ENCODE measurements at places on chromosomes 11 and 22.

GRCh38 chr11:69367211-69367964 lies 73.4 kb downstream of the MYEOV start:
- DNase-seq, result no peak

DNA sequence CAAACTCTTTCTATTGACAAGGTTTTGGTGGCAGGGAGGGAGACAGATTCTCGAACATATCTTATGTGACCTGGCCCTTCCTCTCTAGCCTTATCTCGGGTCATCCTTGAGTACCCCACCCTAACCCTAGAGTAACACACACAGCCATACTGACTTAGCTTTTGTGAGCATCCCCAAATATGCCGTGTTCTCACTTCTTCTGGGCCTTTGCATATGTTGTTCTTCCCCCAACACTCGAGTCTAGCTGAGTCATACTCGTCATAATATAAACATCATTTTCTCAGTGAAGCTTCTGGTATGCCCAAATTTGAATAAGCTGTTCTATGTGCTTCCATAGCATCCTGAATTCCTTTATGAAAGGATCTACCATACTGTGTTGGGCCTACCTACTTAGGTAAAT lies 8.0 kb downstream of the TTC17 start:
- DNase-seq, result no peak

DNA sequence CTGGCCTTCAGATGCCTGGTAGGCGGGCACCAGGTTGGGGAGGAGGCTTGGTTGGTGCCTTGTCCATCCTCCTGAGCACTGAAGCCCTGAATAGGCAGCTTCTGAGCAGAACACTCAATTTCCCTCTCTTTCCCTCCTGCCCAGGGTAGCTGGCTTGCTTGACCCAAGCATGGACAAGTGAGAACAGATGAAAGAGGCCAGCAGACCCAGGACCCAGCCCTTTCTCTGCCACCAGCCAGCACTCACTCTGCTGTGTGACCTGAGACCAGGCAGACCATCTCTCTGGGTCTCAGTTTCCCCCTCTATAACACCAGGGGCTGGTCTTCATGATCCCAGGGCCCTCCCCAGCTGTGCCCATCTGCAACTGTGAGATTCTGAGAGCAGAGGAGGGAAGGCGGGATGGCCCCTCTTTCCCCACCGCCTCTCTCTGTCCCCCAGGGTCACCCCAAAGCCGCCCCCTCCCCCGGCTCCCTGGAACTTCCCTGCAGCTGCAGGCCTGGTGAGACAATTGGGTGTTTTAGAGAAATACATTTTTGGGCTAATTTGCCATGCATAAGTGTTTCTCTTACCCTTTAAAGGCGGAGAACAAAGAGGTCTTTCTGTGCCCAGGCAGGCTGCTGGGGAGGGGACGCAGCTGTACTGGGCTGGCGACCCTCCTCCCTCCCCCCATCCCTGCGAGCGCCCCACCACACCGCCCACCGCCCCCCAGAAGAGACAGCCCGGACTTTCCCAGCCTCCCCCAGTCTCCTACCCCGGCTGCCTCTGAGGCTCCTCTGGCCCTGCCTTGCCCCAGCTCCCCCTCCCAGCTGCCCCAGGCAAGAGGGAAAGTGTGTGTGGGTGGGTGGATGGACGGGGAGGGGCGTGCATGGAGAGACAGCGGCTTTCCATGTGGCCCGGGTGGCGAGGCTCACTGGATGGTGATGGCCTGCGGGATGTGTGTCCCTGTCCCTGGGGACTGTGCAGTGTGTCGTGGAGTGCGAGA lies 30.8 kb upstream of the PICK1 start:
- no peak for DNase-seq

DNA sequence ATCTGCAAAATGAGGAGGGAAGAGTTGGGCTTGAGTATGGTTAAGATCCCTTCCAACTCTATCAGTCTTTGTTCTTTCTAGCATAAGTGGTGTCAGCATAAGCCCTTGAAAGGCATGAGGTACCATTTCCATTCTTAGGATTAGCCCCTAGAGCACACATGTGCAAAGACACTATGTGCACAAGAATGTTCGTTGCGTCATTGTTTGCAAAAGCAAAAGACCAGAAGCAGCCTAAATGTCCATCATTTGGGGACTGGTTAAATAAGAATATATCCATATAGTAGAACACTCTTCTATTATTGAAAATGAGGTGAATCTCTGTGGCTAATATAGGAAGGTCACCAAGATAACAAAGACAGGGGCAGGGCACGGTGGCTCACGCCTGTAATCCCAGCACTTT lies 10.0 kb upstream of the KCTD14 start:
- no peak for DNase-seq

DNA sequence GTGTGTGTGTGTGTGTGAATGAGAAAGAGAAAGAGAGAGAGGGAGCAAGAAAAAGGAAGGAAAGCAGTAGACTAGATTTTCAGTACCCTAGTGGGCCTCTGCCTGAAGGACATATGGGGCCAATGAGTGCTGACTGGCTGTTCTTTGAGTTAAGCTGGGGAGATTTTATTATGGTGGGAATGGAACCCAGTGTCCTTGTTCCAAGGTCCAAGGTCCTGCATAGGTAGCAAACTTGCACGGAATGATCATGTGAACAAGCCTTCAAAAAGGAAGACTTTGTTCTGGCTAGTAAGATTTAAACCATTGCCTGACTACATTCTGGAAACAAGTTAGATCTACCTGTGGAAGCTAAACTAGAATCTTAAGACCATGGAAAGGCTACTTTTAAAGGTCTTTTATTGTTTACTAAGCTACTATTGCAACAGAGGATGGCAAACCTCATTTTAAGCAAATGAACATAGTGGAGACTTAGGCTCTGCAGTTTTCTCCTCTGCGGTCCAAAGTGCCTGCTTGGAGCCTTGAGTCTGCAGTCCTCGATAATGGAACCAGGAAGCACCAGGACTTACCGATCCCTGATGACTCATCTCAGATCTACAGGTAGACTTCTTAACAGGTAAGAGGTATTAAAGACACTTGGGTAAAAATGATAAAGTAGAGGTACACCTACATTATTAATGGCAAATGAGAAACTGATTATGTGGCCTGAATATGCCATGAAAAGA lies 10.2 kb upstream of the GRAMD1B start:
- DNase-seq, result no peak

DNA sequence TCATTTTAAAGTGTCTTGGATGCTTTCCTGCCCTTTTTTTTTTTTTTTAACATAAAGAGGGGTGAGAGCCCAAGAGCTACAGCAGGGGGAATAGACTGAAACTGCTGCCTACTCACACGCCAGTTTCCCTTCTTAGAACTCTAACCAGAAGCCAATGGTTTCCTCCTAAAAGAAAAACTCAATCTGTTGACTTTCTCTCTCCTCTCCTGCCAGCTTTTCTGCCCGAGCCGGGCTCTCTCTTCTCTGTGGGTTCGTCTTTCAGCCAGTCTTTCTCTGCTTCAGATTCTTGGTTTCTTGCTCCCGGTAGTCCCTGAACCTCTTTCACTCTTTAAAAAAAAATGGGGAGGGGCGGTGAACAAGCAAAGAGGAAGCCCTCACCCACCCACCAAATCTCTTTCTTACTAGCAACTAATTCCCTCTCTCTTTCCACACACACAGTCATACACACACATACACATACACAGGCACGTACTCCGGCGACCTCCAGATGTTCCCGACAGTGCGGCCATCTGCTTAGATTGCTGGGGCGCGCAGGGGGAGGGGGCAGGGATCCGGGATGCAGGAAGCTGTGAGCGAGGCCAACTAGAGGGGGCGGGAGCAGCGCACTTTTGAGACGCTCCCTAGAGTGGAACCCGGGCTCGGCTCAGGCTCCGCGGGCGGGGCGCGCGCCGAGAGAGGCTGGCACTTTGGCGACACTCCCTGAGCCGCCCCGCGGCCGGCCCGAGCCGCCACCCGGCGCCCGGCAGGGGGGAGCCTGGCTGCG lies 444 bp upstream of the TSKU start:
- DNase-seq, result peak; percentile 74

DNA sequence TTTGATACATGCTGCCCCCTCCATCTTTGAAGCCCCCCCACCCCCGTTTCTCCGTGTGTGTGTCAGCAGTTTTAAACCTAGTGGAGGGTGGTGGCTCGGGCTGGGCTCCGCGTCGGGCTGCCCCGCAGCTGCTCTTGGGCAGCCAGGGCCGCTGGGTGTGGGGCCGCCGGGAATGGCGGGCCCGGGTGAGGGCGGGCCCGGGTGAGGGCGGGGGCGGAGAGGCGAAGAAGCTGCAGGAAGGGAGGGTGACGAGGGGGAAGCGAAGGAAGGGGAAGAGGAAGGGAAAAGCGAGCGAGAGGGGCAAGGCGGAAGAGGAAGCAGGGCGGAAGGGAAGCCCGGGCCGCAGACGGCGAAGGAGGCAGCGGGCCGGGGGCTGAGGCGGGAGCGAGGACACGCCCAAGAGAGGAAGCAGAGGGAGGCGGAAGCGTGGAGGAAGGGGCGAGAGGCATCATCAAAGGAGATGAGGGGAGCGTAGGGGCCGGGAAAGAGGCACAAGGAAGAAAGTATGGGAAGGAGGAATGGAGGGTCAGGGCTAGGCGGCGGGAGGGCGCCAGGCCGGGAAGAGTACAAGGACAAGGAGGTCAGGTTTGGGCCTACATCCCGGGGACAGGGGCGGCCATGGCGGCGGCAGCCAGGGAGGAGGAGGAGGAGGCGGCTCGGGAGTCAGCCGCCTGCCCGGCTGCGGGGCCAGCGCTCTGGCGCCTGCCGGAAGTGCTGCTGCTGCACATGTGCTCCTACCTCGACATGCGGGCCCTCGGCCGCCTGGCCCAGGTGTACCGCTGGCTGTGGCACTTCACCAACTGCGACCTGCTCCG lies 82.4 kb downstream of the BCR start:
- no peak for DNase-seq

- no peak for DNase-seq
Measured at GRCh38 chr22:25953276-25953675, 211.3 kb downstream of the MYO18B start.

DNA sequence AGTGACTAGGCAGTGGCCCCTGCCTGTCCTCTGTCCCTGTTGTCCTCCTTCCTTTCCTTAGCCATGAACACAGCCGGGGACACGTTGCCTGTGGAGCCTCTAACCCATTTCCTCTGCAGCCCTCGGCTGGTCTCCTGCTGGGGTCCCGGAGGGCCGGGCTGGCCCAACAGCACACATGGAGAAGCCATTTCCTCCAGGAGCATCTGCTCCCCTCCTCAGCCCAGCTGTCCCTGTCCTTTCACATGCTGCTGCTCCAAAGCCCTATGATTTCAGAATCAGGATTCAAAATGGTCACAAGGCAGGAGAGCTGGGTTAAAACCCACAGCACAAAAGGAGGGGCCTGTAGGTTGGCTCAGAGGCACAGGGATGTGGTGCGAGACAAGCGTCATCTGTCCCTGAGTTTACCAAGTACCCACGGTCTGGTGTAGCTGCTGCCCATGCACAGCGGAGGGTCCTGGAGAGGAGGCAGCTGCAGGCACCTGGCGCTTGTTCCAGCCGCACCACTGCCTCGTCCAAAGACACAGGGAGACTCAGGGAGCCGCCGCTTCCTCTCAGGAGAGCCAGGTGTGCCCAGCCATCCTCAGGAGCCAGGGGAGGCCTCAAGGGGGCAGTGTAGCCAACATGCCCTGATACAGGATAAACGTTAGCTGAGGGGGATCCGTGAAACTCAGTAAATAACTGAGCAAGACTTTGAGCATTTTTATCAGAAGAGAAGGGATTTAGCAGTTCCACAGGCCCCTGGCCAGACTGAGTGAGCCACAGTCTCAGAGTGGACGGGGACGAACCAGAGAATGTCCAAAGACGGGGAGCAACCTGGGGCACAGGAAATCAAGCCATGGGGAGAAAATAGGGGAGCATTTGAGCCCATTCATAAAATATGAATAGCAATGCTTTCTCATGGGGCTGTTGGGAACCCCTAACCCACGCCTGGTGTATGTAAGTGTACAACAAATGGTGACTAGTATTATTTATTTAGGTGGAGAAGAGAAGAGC lies 3.9 kb upstream of the VSIG10L2 start:
- peak; percentile 60 for DNase-seq

GRCh38 chr22:49735411-49735900 lies 92.2 kb downstream of the BRD1 start:
- DNase-seq, result no peak

DNA sequence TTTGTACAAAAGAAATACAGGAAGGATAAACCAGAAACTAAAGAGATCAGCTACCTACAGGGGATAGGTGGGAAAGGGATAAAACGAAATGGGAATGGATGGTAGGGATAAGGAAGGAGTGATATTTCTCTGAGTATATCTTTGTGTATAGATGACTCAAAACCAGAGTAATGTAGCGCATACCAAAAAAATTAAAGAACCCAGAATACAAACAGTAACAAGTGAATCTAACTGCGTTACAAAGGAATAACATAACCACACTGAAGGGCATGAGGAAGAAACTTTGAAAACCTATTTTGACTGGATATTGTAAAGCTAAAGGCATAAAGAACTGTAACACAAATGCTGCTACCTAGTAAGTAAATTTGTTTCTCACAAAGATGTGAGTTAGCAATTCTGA lies 37.9 kb downstream of the MAPK1 start:
- DNase-seq, result no peak

DNA sequence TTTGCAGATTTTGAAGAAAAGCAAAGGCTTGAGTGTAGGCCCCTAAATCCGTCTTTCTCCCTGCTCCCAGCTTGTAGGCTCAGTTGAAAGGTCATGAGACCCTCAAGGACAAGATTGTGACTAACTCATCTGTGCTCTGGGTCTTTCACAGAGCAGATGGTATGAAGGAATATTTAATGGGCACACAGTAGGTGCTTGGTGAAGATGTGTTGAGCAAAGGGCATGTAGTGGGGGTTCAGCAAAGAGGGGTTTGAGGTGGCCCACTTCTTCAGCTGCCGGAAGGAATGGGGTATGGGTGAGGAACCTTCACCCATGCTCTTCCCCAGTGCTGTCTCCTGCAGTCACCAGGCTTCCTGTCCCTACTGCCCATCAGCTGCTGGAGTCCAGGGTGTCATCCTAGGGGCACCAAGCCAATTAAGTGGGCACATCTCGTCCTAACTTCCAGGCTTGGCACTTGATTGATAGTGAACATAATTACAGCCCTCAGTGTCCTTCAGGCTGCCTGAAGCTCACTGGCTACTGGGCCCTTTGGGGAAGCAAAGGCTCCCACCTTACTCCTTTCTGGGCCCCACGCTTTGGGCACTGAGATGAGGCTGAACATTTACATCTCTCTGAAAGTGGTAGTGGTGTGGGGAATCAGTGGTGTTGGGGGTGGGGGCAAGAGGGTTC lies 15.0 kb downstream of the DGAT2 start:
- no peak for DNase-seq

- DNase-seq, result no peak
Measured at GRCh38 chr11:67306769-67307544, 3.6 kb downstream of the SSH3 start.

DNA sequence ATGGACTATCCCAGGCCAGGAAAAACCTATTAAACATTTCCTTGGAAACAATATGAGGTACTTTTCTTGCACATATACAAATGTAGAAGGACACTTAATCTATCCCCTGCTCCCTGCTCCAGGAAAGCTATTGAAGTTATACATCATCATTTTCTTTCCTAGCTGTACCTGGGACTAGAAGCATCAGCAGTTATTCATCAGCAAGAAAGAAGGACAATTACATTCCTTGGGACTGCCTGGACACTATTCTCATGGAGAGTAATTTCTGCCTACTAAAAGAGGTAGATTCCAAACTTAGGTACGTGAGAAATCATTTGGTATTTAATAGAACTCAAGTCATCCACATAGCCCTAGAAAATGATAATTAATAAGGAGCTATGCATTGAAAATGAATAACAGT lies 51.0 kb upstream of the PICALM start:
- no peak for DNase-seq

- DNase-seq, result no peak
Measured at GRCh38 chr11:111982541-111983186, 42.5 kb upstream of the DLAT start.

Measured in trophoblast cell (in vitro differentiated cells and primary cell).